Activated naive CD8-positive, alpha-beta T cell treated with anti-CD3 and anti-CD28 coated beads for 36 hours (primary cell): ENCODE measurements at places on chromosomes 3 and 15. TPM values are rescaled to one million over a fixed set of nuclear protein-coding genes. Genes with fewer than 3 reads are reported as not detected.
A peak's percentile ranks its signal among the peaks of the same experiment; 100 is the strongest.

DNA sequence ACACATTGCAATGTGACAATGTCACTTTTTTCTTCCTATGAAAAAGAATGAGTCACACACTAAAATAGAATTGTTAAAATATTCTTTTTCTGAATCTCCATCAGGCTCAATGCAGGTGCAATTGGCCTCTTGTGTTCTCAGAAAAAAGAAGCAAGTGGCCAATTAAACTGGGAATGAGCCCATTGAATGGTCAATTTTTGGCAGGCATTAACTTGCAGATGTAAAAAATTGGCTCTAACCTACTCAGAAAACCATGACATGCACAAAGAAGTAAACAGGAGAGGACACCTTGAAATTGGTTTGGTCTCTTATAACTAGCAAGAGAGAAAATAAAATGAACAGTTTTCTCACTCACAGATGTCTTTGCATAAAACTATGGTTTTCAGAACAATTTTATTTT lies 820.8 kb downstream of the TBL1XR1 start:
- DNase-seq, result no peak

DNA sequence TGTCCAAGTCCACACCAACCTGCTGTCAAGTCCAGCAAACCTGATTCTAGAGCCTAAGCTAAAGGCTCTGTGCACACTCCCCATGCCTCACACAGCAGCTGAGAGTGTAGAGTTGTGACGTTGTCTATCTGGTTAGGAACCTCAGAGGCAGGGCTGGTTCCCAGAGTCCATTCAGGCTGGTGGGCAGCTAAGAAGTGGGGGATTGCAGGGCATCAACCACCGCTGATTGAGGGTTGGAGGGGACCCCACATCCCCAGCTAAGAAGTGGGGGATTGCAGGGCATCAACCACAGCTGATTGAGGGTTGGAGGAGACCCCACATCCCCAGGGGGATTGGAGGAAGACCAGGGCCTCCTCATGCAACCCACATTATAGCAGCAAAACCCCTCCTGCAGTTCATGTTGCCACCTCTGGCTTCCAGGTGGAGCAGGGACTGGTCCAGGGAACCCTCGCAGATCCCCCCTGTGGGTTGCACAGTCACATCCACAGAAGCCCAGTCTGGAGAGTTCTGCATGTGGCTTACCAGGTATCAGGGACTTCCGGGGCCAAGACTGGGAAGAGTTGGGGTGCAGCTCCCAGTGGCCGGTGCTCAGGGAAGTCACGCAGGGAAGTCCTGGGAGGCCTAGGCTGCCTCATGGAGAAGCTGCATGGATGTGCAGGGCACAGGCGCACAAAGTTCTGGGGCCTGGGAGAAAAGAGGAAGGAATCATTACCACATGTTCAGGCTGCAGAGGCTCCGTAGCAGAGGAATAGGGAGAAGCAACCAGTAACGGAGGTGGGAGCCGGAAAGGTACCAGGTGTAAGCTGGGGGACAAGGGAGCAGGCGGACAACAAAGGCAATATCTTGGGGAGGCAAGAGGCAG lies 71.4 kb upstream of the PCSK6 start:
- no peak for DNase-seq

The ZNF80 gene
- 1.3 TPM for total RNA-seq

The ATP8B4 gene
- total RNA-seq, result 3.5 TPM

The LZTFL1 gene
- total RNA-seq, result 4.7 TPM

DNA sequence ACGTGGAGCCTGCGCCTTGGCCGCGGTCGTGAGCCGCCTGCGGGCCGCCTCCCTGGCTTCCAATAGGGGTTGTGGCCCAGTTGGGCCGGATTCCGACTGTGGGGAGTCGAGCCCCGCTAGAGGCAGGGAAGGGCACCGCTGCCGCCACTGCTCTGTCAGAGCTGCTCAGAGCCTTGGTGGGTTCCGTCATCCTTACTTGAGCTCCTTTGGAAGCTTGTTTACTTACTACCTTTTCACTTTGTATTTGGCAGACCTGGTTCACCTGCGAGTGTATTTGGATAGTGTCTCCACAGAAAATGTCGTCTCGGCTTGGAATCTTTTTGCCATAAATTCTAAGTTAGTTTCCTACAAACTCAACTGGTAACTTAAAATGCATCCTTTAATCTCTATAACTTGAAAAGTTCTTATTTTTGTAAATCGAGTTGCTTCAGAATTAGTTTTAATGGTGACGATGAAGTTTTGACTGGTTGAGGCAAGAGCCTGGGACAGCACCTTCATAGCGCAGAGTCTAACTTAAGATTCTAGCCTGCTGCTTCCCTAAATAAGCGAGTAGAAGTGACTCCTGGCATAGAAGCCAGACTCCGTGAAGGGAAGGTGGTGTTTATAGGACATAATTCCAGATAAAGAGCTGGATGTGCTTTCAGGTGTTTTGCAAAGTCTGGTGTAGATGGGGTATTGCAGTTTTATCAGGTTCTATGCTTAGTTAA lies 800 bp downstream of the DAG1 start:
- no peak for DNase-seq

DNA sequence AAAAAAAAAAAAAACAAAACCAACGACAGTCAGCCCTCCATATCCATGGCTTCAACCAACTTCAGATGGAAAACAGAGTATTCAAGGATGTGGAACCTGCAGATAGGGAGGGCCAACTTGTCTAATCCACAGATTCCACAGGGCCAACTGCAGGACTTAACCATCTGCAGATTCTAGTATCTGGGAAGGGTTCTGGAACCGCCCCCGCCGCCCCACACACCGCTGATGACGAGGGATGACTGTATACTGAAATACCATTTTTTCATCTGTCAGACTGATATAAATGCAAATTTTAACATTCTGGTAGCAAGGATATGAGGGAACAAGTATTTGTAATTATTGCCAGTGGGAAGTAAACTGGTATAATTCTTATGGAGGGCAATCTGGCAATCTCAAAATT lies 29.5 kb downstream of the ADPGK start:
- DNase-seq, result no peak

DNA sequence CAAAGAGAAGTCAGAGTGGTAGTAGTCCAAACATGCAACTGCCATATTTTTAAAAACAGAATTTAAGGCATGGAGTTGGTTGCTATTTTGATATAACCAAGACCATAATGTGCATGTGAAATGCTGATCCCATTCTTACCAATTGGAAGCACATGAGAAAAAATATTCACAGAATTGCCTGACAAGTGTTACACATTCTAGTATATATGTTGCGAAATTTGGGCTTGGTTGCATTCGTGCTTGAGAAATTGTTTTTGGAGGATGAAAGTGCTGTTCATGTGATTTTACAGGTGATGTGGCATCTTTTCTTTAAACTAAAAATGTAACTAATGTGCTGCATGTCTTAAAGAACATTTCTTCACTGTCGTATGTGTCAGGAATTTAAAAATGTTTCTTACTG lies 199.7 kb downstream of the CHL1 start:
- no peak for DNase-seq

The DHFR2 gene
- total RNA-seq, result 6.6 TPM

- DNase-seq, result no peak
Observed at GRCh38 chr15:33988384-33988783, 20.1 kb downstream of the CHRM5 start.

GRCh38 chr3:141093397-141093796 lies 42.2 kb downstream of the SPSB4 start:
- DNase-seq, result no peak

GRCh38 chr3:196270499-196270898 lies 17.0 kb downstream of the PCYT1A start:
- DNase-seq, result peak; percentile 3

GRCh38 chr3:160822936-160823335 lies 66.9 kb downstream of the PPM1L start:
- DNase-seq, result no peak

DNA sequence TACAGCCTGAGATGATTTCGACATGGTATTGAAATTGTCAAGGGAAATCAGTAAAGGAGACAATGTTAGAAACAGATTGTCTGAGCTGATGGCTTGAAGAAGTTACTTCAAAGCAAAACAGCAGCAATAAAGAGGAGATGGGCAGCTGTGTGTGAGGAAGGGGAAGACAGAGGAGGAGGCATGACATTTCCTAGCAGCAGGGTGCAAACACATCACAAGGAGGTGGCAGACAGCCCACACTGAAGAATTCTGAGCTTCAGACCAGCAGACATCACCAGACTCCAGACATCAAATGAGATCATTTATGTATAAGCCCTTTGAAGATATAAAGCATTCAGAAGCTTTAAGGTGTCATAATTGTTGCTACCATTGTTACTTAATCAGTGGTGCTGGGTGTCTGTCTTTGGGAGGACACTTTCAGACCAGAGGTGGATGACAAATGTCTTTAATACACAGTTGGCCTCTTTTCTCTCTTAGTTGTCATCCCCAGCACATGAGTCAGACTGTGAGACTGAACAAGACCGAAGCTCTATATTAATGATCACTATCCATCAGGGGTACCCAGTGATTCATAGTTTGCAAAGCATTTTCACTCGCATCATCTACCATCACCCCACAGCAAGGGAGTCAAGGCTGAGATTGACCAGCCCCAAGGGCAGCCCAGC lies 203.9 kb downstream of the MINAR1 start:
- DNase-seq, result no peak

DNA sequence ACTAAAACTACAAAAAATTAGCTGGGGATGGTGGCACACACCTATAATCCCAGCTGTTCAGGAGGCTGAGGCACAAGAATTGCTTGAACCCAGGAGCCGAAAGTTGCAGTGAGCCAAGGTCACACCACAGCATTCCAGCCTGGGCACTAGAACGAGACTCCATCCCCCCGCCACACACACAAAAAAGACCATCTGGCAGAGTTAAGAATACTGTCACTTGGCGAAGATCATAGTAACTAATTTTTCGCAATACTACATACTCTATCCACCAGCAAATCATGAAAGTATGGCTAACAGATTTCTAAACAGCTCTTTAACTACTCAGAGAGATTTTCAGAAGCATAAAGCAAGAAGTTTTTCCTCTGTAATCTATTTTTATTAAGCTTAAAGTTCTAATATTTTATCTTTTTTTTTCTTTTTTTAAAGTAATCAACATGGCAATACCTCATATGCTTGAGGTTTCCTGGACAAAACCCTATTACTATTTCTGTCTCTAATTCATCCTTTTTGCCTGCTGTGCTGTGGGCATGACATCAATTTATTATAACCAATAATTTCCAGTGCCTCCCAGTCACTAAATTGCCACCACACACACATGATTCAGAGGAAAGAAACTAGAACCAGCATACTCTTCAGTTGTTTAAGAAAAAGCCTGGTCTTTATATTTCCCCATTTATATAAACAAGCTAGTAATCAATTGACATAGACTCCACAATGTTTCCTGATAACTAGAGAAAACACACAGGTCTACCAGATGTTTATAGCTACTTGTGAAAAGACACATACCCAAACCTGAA lies 46.9 kb downstream of the CHSY1 start:
- no peak for DNase-seq

DNA sequence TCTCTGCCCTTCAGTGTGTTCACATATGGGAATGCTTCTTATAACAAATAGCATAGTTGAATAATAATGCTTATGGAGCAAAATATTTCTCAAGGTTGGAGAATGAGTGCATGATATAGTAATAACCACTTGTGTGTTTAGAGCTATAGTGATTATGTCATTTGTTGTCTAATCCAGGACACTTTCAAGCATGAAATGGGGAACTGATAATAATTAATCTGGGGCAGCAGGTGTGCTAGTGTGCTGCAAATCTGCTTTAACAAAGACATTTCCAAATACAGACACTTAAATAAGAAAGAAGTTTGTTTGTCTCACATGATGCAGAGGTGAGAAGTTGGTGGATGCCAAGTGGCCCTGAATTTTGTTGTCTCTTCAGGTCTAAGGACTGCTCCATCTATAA lies 579.3 kb upstream of the GRM7 start:
- no peak for DNase-seq

DNA sequence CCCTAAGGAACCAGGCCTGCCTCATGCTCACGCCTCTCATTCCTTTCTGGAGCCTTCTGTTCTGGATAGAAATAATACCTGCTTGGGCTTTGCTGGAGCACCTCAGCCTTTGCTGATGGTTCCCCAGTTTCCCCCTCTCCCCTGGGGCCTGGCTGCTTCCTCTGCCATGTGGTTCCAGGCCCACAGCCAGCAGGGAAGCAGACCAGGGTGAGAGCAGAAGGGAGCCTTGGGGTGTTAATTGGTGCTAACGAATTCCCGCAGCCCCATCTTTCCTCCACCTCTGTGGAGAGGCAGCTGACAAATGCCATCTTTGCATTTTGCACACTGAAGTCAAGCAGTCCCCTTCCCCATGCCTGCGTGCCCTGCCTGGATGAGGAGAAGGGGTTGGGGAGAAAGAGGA lies 13.1 kb upstream of the CORO2B start:
- DNase-seq, result no peak

DNA sequence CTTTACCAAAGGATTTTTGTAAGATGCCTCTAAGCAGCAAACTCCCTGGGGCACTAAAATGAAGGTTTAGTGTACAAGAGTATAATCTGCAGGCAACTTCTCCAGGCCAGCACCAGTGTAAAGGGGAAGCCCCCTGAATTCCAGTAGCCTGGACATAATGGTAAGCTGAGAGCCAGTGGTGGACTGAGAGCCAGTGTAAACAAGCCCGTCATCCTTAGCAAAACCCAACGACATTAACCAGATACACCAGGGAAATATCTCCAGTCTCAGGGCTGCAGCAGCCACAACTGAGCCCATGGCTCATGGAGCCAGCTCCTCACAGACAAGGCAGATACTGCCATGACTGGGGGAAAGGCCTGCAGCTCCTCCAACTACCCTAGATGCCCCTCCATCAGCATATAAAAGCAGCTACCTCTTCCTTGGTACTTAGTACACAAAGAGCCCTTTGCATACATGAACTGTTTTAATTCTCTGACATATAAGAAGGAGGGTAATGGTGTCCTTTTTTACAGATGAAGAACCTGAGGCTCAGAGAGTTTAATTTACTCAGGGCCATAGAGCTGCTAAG lies 21.7 kb downstream of the PARP16 start:
- DNase-seq, result no peak

The ACAN gene
- total RNA-seq, result not detected

DNA sequence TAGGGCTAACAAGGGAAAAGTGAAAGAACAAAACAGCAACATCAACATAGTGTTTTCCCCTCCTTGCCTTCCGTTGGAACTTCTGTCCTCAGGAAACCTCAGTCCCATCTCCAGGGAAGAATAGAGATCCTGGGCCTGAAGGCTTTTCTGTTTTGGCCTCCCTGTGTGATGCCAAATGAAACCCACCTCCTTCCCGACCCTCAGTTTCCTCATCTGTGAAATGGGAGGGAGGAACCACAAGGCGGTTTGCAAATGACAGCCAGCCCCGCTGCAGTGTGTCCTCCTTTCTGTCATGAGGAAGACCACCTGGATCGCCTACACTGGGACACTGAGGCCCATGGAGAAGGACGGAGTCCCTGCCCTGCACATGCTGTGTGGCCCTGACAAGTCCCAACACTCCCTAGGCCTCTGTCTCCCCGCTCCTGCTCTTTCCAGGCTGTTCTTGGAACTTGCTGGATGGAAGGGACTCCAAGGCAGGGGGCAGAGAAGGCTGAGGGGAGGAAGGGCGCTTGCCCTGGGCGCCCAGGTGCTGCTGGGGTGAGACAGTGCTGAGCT lies 28.5 kb upstream of the FBLN2 start:
- DNase-seq, result no peak

The GNAT1 gene
- total RNA-seq, result 0.12 TPM

- DNase-seq, result no peak
Observed at GRCh38 chr3:111278959-111279358, 207.3 kb downstream of the NECTIN3 start.

GRCh38 chr3:146739203-146739671 lies 134.1 kb upstream of the PLSCR5 start:
- DNase-seq, result no peak

The SLC38A3 gene
- 0.18 TPM for total RNA-seq
